ENCODE measurements at places on chromosomes 13 and 19.

DNA sequence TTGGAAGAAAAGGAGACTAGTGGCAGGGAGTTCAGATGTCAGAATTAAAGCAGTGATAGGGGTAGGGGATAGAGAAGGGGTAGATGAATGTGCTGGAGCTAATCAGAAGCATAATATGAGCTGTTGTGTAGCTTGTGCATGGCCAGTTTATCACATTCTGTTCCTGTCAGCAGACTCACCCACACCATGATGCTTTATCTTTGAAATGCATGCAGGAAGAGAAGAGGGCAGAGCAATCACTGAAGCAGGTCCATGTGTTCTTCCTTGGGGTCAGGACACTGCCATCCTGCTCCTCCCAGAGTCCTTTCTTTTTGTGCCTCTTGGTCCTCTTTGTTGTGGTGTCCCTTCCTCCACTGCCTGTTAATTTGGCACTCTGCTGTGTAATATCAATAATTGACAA, 5.8 kb downstream of the CHAMP1 start:
- DNase-seq: no peak

DNA sequence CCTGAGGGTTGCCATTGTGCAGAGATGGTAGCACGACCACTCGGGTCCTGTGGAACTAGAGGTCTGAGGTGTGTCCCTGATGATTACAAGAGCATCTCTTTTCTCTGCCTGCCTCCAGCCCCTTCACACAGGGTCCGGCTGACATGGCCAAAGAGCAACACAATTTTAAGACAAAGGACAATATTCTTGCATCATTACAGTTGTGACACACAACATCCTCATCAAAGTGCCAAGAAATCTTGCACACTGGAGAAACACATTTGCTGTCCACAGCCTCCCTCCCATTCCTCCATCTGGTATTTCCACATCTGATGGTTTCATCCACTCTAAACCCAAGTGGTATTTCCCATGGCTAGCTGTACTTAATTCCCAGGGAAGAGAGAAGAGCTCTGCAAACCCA, 12.8 kb downstream of the COL4A1 start:
- DNase-seq: no peak

GRCh38 chr13:68390987-68391386, 1160.9 kb upstream of the PCDH9 start:
- DNase-seq: no peak

- no peak for DNase-seq
These were observed 10.1 kb upstream of the PRKD2 start for GRCh38 chr19:46726971-46727501.

DNA sequence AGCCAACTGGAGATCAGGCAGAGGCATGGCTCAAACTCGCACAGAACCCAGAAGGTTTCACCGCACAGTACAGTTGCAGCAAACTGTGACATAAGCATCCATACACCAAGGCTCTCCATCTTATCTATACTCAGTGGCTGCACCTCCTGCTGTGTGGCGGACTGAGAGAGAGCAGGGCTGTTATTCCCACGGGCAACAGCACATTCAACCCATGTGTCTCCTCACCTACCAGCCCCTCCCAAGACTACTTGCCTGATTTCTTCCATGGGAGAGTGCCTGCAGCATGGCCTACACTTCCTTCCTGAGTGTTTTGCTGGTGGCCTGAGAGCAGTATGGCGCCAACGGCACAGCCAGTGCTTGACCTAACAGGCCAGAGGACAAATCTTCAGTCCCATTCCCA, 1606.6 kb downstream of the SLITRK1 start:
- no peak for DNase-seq

- no peak for DNase-seq
These were observed 1147.9 kb downstream of the UQCRFS1 start for GRCh38 chr19:28065026-28065425.

DNA sequence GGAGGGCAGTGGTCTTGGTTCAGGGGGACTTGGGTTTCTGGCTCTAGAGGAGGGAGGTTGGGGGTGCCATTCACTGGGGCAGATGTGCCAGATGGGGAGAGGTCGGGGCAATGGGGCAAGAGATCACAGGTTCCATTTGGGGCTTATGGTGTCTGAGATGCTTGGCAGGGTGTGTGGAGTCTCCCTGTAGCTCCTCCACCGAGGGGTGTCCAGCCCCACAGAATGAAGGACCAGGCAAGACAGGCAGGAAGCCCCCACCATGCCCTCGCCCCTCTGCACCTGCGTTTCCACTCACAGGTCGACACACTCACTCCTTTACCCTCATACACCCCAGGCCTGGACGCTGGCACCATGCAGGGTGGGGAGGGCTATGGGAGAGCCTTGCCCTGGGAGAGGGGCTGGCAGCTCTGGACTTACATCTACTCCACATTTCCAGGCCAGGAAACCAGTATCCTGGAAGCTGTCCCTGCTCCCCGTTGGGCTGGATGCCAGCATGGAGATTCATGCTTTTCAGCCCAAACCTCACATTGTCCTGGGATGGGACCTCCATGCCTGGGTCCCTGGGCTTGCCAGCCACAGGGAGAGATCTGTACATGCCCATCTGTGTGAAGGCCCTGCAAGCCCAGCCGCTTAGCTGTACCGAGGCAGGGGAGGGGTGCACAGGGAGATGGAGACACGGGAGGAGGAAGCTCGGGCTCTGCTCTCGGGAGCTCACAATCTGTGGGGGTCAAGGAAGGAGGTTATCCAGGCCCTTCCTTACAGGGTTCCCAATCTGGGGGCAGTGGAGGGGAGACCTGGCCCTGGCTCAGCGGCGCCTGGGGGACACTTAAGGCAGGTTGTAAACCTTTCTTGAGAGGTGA, 77.1 kb downstream of the CHST8 start:
- no peak for DNase-seq

GRCh38 chr13:84606616-84607015, 724.3 kb upstream of the SLITRK1 start:
- DNase-seq: no peak

GRCh38 chr13:40101708-40102359, 446.4 kb downstream of the COG6 start:
- no peak for DNase-seq

DNA sequence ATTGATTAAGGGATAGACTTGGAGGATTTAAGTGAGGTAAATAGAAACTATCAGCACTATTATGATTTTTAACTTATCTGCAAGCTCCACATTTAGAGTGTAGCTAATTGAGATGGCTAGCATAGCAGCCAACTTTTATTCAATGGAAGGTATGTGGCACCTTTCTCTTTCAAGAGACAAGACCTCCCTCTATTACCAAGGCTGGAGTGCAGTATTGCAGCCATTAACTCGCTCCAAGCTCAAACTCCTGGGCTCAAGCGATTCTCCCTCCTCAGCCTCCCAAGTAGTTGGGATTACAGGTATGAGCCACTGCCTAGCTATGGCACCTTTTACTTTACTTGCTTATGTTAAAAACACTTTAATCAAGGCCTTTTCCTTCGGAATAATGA, 8.2 kb downstream of the TPT1 start:
- DNase-seq: no peak

GRCh38 chr13:59856281-59856810, 307.4 kb downstream of the DIAPH3 start:
- DNase-seq: no peak

DNA sequence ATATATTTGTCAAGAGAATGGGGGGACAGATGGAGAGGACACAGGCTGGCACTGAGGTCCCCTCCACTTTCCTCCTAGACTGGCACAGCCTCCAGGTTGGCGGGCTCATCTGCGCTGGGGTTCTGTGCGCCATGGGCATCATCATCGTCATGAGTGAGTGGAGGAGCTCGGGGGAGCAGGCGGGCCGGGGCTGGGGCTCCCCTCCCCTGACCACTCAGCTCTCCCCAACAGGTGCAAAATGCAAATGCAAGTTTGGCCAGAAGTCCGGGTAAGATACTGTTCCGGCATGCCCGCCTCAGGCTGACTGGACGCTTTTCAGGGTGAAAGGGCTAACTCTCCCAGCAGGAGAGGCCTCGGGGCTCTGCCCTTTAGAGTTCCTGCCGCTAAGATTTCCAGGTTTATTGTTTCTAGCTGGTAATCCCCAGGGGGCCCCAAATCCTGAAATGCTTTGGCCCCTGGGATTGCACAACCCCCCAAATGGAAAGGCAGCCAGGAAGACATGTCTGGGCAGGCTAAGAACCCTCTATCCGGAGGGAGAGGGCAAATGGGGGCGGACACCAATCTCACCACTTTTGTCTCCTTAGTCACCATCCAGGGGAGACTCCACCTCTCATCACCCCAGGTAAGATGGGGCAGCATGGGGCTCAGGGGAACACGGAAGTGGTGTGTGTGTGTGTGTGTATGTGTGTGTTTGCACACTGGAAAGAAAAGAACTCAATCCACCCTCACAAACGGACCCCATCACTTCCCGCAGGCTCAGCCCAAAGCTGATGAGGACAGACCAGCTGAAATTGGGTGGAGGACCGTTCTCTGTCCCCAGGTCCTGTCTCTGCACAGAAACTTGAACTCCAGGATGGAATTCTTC, 7.3 kb downstream of the FXYD3 start:
- no peak for DNase-seq

GRCh38 chr19:58439576-58440554, at the start of gene ZNF132:
Gene ZNF132 (minus strand): TSS chr19:58440153. CDS start chr19:58439821, 332 bp downstream.
- DNase-seq: no peak

DNA sequence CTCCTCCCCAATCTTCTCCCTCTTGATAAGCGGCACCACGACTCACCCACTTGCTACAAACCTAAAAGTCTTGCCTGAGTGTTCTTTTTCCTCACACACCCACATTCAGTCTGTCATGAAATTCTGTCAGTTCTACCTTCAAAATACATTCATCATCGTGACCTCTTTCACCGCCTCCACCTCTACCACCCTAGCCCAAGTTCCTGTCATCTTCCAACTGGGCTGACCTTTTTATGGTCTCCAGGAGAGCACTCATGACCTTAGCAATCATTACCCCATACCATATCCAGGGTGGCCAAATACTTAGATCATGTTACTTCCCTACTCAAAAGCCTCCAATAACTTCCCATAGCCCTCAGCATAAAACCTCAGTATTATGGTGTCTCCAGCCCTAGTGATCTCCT, 110.4 kb upstream of the TSC22D1 start:
- no peak for DNase-seq

- DNase-seq: no peak
These were observed 3.6 kb upstream of the IFNL2 start for GRCh38 chr19:39264306-39265290.

DNA sequence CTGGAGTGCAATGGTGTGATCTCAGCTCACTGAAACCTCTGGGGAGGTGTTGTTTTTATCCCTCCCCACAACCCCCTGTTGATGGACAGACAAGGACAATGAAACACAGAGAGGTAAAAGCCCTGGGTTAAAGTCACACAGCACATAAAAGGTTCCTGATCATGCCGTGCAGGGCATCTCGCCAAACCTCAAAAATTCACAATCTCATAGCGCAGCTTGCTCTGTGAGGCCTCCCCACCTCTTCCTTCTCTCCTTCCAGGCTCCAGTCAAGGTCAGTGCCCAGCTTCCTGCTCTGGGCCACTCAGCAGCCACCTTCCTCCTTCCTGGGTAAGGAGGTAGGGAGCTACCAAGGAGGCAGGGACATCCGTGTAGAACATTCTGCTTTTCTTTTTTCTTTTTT, 2.3 kb downstream of the FUT2 start:
- DNase-seq: no peak

DNA sequence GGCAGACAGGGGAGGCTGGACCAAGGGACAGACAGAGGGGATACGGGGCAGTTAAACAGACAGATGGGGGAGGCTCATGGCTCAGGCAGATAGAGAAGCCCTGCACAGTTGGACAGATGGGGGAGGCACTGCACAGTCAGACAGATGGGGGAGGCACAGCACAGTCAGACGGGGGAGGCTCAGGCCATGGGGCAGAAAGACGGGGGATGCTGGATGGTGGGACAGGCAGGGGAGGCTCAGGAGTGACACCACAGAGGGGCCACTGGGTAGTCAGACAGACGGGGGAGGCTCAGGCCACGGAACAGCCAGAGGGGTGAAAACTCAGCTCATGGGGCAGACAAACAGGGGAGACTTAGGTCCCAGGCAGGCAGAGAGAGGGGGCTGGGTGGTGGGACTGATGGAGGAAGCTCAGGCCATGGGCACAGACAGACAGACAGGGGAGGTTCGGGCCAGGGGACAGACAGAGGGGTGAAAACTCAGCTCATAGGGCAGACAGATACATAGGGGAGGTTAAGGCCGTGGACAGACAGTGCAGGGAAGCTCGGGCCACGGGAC, 886 bp downstream of the MFSD12 start:
- no peak for DNase-seq

GRCh38 chr19:48964205-48965039, 687 bp upstream of the FTL start:
- DNase-seq: no peak

DNA sequence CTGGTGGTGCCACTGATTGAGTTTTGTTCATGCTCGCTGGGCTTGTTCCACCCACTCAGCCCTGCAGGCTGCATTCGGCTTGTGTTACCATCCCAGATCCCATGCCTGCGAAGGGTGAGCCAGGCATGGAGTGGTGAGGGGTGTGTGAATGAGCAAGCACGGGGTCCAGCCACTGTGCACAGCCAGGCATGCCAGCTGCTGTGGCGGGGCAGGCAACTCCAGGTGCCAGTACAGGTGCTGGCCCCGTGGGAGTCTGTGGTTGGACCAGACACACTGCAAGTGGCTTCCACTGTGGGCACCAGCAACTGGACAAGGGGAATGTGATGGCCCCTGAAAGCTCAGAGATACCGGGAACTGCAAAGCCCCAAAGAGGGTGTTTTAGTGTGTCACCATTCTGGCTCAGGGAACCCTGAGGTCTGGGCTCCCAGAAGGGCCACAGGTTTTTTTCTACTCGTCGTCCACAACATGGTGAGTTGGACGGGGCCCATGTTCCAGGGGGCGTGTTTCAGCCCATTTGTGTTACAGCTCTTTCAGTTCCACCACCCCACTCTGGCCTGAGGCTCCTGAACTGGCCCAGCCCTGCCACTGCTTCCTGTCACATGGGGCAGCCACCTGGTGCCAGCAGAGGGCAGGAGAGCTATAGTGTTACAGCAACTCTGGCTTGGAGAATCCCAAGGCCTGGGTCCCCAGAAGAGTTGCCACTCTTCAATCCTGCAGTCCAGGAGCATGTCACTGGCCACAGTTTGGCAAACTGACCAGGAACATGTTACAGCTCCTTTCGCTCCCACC, 217.0 kb upstream of the OBI1 start:
- DNase-seq: no peak

DNA sequence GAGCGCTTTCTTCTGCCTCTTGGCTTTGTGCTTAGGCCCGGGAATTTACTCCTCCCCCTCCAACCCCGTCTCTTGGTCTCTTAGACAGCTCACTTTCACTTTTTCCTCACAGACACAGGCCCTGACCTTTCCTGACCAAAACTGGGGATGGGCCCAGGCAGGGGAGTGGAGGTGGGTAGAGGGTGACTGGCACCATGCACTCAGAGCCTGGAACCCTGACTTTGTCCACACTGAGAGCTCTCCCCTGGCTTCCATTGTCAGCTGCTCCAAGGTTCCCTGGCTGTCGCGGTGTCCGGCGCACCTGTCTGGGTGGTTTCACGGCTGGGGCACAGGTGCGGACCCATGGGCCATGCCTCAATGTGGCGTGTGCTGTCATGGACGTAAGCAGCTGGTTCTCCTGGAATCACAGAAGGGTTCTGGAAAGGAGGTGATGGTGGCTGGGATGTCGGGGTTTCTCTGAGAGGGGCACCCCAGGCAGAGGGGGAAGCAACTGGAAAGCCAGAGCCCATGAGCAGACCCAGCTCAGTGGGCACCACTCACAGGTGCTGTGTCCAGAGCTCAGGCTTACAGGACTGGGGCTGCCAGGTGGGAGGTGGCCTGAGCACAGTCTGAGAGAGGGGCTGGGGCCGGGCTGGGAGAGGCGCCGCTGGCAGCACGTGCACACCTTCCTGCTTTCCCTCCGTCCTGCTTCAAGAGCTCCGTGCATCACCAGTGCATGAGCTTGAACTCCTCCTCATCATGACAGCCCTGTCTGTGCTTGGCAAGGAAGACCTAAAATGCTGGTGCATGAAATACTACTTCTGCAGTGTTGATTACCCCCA, 28.0 kb upstream of the C1QTNF9 start:
- no peak for DNase-seq

All from NCI-H1694 treated with DMSO at 0.1 percent for 48 hours (cell line).